Thoracic aorta endothelial cell (primary cell): ENCODE measurements at places on chromosomes 5 and 9. TPM values are rescaled to one million over a fixed set of nuclear protein-coding genes. Genes with fewer than 3 reads are reported as not detected.

The ABCA1 gene
- 5.4 and 6.0 TPM in 2 replicates for total RNA-seq

The CLTA gene
- total RNA-seq, result 266 and 325 TPM in 2 replicates

The CEMIP2 gene
- total RNA-seq, result 55.4 and 75.9 TPM in 2 replicates

The OSMR gene
- total RNA-seq, result 23.7 and 59.1 TPM in 2 replicates

The ITGA2 gene
- total RNA-seq, result 178 and 213 TPM in 2 replicates

The WNT8A gene
- total RNA-seq, result not detected in 2 replicates
